ENCODE measurements at places on chromosomes 5 and 9.

- peak; percentile 34 for DNase-seq
Observed at GRCh38 chr5:67100301-67100700, 96.3 kb downstream of the CD180 start.

DNA sequence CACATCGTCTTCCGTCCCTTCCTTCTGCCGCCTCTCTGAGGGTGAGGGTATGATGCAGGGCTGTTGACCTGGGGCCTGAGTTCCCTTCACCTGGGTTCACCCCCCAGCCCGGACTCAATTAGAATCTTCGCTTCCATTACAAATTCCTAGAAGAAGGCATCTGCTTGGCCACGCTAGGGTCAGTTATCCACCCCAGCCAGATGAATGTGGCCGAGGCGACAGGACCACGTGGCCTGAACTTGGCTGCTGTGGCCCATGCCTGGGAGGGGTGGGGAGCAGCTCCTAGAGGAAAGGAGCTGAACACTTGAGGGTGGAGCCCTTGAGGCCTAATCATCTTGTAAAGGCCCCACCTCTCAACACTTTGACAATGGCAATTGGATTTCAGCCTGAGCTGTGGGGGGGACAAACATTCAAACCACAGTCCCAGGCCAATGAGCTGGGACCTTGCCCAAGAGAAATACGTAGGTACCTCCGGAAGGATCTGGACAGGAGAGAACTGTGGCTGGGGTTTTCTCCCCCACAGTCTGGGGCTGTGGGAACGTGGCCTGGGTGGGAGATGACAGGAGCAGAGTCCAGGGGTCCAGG, 90.6 kb upstream of the ADAMTS2 start:
- DNase-seq = no peak

- DNase-seq = no peak
Observed at GRCh38 chr5:59485629-59486439, 407.7 kb downstream of the PDE4D start.

- no peak for DNase-seq
Observed at GRCh38 chr9:16329671-16330113, 540.8 kb downstream of the BNC2 start.

GRCh38 chr9:12694013-12694412, 828 bp downstream of the TYRP1 start:
- no peak for DNase-seq

DNA sequence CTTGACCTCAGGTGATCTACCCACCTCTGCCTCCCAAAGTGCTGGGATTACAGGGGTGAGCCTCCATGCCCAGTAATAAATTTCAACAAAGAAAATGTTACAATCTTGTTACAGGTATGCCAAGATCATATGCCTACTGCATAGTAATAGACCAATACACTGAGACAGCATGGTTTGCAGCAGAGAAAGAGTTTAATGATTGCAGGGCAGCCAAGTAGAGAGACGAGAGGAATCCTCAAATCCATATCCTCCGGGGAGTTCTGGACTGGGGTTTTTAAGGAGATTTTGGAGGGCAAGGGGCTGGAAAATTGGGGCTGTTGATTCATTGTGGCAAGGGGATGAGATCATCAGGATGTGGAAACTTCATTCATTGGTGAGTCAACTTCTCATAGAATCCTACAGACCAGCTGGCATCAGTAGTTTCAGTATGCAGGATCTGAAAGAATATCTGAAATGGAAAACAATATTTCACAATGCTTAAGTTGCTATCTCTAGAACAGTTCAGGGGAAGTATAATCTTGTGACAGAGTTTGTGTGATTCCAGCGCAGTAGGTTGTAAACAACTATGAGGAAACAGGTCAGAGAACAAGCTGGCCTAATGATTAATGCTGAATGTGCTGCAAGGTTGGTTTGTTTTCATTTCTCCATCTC, 14.8 kb upstream of the TUT7 start:
- DNase-seq = no peak

GRCh38 chr9:71941998-71942567, 30.6 kb downstream of the C9orf85 start:
- DNase-seq = no peak

DNA sequence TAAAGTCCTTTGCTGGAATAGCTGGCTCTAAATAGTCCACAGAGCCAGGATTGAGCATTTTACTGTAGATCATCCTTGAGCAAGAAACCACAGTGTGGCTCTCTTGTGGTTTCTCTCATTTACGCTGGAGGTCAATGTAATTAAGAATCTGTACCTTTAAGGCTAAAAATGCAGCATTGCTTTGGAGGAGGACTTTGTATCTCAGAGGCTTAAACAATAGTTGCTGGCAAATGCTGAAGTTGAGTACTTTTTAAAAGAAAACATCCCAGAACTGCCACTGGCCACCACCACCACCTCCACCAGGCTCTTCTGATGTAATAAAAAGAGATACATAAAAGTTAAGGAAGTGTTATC, 177.3 kb upstream of the ADAMTSL1 start:
- no peak for DNase-seq

DNA sequence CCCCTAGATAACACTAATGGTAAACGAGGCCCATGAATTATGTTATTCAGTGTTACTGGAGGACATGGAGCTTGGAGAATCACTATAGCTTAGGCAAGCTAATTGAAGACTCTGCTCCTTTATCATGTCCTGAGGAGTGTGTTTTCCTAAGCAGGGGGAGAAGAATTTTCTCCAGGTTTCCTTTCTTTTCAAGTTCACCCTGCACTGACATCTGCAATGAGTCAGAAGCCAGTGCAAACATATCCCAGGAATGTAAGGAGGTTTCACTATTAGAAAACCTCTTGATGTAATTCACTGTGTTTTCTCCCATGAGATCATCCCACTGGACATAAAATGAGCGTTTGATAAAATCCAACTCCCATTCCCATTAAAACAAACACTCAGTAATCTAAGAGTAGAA, 75.6 kb downstream of the DMRT2 start:
- DNase-seq = no peak

Data from activated CD4-positive, alpha-beta T cell treated with anti-CD3 and anti-CD28 coated beads, Interleukin-2, amount 50 U/mL, for 48 hours (primary cell).